ENCODE measurements at places on chromosomes 3 and 15.
A peak's percentile ranks its signal among the peaks of the same experiment; 100 is the strongest.

DNA sequence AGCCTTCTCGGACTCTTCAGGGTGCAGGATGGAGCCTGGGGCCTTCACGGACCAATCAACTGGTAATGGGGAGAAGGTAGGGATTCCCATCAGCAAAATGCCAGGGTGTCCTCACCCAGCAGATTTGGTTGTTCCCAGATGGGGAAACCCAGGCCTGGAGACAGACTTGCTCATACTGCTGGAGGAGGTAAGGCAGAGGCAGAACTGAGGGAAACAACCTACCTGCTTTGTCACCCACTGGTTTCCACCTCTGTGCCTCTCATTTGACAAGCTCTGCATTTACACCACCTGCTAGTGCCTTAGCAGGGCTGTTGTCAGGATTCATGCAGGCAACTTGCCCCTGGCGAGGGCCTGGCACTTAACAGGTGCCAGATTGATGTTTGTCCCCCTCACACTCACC is 15.9 kb downstream of the RHCG start:
- no peak for DNase-seq

DNA sequence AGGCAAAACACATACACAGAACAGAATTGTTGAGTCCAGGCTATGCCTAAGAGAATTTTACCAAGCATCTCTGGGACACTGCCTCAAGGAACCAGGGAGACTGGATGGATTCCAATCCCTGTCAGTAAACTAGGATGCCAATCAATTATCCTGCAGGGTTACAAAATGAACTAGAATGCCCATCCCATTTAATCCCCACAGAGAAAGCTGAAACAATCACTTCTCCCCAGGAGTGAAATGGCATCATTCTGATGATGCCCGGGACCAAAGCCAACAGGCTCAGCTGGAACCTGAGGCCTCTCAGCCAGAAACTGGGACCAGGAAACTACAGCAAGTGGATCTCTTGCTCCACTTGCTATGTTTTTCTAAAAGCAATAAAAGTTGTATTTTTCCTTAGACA is 130.0 kb upstream of the TJP1 start:
- DNase-seq, result no peak

DNA sequence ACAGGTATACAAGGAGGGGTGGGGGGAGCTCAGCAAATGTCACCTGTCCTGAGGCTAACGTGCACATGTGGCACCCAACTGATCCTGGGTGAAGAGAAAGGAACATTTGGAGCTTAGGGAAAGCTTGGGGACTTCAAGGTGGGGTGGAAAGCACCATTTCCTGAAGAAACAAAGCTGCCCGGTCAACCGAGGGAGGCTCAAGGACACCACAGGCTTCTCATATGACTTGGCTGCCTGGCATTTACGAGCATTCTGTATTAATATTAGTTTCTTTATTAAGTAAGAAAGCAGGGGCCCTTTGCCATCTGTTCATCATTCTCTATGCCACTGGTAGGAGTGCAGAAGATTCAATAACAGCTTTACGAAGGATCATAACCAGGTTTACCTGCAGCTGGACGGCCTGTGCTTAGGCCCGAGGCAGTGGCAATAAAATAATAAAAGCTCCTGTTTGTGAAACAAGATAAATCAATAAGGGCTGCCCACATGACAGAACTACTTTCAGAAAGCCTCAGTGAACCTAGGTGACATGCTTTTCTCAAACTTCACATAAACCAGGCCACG is 54.0 kb downstream of the ETV5 start:
- no peak for DNase-seq

GRCh38 chr3:188899881-188900280 is 271.9 kb upstream of the TPRG1 start:
- no peak for DNase-seq

DNA sequence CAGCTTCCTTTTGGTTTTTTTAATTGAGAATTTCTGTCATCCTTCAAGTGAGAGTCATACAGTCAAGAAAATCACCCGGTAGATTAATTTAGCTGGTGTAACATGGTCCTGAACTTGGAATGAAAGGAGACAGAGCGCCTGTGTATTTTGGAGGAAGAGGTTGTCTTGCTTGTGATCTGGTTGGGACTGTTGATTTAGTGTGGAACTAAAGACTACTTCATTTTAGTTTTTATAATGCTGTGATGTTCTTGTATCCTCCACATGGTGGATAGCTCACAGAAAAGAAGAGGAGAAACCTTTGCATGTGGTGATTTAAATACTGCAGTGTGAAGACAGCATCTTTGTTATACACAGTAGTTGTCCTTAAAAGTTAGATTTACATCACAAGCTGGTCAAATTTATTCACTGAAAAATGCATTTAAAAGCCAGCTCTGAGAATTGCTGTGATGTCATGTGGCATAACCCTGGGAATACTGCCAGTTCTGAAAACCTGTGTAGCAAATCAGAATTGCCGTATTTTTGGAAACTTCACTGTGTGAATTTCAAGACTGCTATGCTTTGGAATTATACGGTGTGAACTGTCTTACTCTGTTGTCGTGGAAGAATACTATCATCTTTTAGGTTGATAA is 268.5 kb downstream of the PTPRG start:
- DNase-seq, result no peak

- peak; percentile 13 for DNase-seq
Measured at GRCh38 chr3:37243820-37244748, 69.7 kb upstream of the LRRFIP2 start.

GRCh38 chr3:11481556-11481955 is 162.2 kb downstream of the VGLL4 start:
- DNase-seq, result no peak

GRCh38 chr3:30471066-30471465 is 135.3 kb upstream of the TGFBR2 start:
- no peak for DNase-seq

GRCh38 chr3:175411946-175412345 is 552.8 kb downstream of the NAALADL2 start:
- no peak for DNase-seq

DNA sequence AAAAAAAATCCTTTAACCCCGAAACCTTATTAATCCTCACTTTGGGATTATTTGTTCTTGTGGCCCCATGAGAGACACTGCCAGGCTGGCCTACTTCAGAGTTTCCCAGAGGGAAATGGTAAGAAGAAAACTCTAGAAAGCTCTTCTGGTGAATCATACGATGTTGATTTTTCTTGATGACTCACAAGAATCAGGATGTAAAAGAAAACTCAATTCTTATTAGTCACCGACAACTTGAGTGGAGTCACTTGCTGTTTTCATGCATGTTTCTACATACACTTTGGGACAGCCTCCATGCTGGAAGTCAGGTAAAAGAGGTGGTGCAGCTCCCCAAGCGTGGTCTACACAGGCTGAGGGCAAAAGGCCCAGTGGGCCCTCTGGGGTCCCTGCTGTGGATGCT is 42.8 kb downstream of the MYO5C start:
- DNase-seq, result no peak

GRCh38 chr15:62578546-62578945 is 413.5 kb upstream of the C2CD4B start:
- no peak for DNase-seq

DNA sequence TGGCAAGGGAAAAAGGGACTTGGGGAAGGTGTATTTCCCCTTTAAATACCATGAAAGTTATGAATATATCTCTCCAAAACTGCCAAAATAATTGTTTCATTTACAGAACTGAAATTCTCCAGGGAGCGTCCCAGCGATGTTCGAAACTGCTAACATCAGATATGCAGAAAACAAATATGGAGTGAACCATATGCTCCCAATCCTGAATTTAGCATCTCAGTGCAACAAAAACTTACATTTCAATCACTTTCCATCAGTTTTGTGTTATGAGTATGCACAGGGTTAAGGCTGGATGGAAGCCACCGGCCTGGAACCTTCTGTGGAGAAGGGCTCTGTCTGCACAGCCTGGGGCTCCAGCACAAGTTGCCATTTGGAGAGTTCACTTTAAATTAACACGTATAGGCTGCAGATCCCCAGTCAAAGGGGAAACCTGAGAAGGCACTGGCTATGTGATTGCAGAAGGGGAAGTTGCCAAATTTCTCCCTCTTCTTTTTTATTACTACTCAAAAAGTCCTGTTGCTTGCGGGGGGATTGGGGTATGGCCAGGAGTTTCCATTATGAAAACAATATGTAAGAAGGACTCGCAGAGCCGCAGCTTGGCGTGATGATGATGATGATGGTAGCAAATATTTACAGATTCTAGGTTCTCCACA is 56.9 kb upstream of the FOXP1 start:
- DNase-seq, result no peak

GRCh38 chr15:90957031-90957790 is 2.5 kb downstream of the RCCD1 start:
- no peak for DNase-seq

DNA sequence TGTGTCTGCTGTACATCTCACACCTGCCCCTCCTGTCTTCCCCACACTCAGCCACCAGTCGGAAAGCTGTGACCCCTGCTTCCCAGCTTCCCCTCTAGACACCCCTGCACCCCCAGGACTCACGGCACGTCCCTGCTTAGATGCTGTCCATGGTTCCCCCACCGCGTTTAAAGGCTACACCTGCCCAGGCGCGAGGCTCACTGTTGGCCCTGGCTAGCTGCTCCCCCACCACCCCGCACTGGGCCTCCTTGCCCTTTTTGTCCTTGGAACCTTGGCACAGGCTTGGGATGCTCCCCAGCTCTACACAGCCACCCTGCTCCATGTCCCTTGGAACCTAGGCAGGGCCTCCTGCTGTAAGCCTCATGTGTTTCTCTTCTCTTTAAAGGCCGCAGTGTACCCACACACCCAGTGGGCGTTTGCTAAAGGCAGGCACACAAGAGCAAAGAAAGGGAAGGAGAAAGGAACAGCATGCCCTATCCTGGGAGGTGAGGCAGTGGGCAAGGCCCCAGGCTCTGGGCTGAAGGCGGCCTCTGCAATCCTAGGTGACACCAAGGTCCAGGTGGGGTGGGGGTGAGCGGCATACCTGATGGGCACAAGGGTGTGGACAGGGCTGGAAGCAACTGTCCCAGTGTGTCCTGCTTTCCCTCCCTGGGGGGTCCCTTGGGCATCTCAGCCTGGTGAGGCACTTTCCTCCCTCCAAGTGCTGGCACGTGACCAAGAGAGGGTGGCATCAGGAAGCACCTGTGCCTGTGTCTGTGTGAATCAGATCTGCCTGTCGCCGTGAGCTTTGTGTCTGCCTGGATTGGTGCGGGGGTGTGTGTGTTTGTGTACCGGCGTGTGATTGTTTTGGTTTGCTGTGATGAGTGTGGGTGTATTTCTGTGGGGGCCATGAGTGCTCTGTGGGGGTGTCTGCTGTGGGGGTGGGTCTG is 54.4 kb downstream of the TPRA1 start:
- DNase-seq, result no peak

DNA sequence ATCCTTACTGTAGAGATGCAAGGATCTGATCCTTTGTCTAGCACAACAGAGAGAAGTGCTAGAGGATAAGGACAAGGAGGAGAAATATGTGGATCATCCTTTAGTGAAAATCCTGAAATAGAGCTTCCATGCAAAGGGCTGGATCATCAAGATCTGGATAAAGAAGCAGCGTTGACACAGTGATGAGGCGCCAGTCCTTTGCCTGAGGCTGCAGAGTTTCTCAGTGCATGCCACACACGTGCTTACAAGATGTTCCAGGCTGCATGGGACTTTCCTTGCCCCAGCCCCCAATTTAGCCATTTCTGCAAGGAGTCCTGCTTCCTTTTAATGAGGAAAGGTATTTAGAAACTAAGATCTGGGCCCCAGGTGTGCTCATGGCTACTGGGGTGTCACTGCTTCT is 7.2 kb upstream of the ABTB1 start:
- no peak for DNase-seq

GRCh38 chr3:139129892-139130291 is 85.2 kb upstream of the PRR23C start:
- DNase-seq, result no peak

DNA sequence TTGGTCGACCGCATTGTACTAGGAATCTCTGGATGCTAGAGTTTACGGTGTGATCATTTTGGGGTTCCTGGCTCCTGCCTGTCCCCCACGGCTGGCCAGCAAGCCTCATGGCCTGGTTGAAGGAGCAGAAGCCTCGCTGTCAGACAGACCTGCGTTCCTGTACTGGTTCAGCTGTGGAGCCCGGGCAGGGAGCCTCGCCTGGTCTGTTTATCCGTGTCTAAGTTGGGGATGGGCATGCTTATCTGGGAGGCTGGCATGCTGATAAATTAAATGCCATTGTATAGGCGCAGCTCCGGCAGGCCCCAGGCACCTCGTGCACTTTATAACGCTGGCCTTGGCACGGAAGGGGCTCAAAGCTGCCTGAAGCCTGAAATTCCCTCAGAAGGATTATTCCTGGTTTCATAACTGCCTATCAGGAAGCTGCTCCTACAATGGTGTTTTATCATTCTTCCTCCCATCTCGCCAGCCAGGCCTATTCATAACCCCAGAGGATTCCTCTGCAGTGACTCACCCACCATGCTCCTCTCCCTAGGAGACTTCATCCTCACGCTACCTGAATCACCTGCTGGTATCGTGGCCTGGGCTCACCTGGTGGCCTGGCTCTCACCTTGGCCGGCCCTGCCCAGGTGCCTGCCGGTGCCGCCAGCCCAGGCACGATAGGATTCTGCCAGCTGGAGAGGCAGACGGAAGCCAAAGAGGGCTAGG is 110.9 kb downstream of the ASB7 start:
- DNase-seq, result no peak

DNA sequence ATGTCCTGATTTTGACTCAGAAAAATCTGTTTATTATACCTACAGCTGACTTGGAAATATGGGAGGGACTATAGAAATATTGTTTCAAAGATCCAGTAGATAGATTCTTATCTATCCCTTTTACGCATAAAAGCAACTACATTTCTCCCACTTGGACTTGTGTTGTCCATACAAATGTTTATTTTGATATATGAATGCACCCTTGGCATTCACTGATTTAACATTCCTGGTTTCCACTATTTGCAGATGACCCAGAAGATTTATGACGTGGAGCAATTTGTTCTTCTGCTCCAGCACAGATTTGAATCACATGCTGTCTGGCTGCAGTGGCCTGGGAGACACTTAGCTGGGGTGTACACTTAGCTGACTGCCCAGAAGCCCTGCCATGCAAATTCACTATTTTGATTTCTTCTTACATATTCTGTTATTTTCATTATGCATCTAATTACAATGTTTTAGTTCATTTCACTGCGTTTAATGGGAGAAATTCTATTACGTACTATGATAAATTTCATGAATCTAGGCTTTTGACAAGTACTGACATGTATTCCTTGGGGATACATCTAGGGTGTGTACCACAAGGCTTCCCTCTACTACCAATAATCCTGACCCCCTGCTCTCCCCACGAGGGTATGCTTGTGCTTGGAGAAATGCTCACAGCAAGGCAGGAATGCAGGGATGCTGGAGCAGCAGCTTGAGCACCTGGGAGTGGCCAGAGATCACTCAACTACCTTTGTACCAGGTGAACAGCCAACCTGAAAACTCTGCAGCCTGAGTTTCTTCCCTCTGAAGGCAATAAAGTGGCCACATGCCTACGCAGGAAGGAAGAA is 223.6 kb upstream of the TBL1XR1 start:
- DNase-seq, result no peak

DNA sequence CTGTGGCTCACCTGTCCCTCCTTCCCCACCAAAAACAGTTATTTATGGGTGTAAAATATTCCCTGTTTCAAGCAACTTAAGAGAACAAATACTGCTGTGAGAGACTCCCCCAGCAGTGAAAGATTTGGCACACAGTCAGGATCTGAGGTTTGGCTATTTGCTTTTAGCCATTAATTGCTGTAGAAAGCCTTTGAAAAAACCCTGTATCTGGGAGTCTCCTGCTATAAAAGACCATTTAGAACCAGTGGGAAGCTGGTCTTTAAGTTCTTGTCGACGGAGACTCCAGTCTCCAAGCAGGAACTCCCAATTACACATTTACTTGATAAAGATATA is 55.1 kb upstream of the PCSK6 start:
- DNase-seq, result no peak

- no peak for DNase-seq
Measured at GRCh38 chr15:59595434-59595915, 16.1 kb upstream of the GCNT3 start.

GRCh38 chr15:100330629-100331215 is 11.1 kb downstream of the ADAMTS17 start:
- no peak for DNase-seq
